ENCODE measurements at places on chromosomes 5 and 9.

DNA sequence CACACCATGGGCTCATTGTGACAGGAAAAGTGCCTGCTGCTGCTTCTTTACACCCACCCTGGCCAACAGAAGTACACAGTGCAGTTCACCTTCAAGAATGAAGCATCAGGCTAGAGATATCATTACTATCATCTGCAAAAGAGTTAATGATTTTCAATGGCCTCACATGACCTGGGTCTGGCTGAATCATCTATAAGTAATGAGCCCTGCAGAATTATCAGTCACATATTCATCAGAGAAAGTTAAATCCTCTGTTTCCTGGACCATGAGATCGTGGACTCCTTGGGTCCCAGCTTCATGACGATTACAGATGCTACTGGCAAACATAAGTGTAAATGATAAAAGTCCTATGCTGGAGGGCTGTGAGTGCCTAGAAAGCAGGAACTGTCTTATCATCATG, 8.3 kb downstream of the BAG1 start:
- peaks cover 21% of the 10 kb centered on the region for H3K4me1 ChIP-seq
- H3K27me3 ChIP-seq: no peaks in the 10 kb centered on the region
- no peak overlapping the region for H3K27ac ChIP-seq
- no peak overlapping the region for H3K4me3 ChIP-seq

DNA sequence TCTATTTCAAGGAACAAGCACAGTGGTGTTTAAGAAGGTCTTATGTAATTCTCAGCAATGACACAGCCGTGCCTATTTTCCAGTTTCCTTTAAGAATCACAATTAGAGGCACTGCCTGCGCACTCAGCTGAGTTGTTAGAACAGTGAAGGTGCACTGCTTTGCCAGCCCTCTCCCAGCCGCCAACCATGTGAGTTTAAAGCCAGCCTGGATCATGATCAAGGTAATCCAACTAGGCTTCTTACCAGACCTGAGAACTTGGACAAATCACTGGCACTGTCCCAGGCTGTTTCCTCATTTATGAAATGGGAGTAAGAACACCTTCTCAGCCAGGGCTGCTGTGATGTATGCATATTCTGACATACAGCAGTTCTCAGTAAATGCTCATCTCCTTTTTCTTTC, 99.6 kb downstream of the ASTN2 start:
- no peak overlapping the region for H3K27ac ChIP-seq
- no peak for DNase-seq
- H3K4me3 ChIP-seq: no peak overlapping the region
- H3K4me1 ChIP-seq: no peaks in the 10 kb centered on the region

DNA sequence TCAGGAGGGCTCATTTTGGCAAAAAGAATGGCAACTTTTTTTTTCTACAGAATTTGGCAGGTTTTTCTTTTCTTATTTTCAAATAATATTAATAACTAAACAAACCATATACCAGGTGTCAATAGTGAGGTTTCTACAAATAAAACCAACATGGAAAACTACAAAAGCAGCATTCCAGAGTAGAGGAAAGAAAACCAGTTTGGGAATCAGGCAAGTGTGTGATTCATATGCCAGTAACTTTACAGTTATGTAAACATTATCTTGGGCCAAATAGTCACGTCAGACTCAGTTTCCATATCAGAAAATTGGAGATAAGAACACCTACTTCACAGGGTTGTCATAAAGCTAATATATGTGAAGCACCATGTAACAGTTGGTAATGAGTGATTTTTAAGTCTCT, 51.7 kb downstream of the FBXW11 start:
- peaks cover 9% of the 10 kb centered on the region for H3K36me3 ChIP-seq
- peaks cover 69% of the 10 kb centered on the region for H3K4me1 ChIP-seq
- H3K4me3 ChIP-seq: no peak overlapping the region
- no peak for DNase-seq
- H3K27me3 ChIP-seq: no peaks in the 10 kb centered on the region

- no peaks in the 10 kb centered on the region for H3K27me3 ChIP-seq
- peaks cover 23% of the 10 kb centered on the region for H3K4me1 ChIP-seq
- DNase-seq: no peak
- H3K36me3 ChIP-seq: peaks cover 1% of the 10 kb centered on the region
- H3K27ac ChIP-seq: no peak overlapping the region
- no peak overlapping the region for H3K4me3 ChIP-seq
Measured at GRCh38 chr5:81782811-81783210, 31.9 kb upstream of the SSBP2 start.

- H3K4me3 ChIP-seq: no peak overlapping the region
- H3K27ac ChIP-seq: no peak overlapping the region
- no peak for DNase-seq
- H3K36me3 ChIP-seq: no peaks in the 10 kb centered on the region
Measured at GRCh38 chr9:82404196-82404870, 415.8 kb downstream of the SPATA31D1 start.

DNA sequence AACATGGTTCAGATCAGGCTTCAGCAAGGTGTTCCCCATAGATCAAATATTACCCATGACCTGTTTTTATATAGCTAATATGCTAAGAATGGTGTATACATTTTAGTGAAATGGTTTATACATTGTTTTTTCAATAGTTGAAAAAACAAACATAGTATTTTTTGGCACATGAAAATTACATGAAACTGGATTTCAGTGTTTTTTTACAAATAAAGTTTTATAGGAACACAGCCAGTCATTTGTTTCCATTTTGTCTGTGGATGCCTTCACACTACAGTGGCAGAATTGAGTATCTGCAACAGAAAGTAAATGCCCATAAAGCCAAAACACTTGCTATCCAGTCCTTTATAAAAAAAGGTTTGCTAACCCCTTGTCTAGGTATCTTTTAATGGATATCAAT, 134.5 kb upstream of the TNFAIP8 start:
- no peak overlapping the region for H3K27ac ChIP-seq
- peaks cover 23% of the 10 kb centered on the region for H3K36me3 ChIP-seq
- no peak for DNase-seq
- H3K4me1 ChIP-seq: no peaks in the 10 kb centered on the region

DNA sequence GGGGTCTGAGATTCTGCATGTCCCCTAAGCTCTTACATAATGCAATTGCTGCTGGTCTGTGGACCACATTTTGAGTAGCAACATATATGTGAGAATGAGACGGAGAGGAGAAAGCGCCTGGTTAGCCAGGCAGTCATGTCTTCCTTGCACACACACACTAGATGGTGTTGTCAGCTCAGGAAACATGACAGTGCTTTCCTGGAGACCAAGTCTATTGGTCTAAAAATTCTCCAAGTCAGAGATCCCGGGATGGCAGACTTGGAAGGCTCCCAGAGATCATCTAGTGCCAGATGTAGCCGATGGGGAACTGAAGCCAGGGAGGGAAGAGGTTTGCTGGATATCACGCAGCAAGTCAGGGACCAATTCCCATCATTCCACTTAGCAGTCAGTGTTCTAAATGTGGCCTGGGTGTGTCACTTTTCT, 53.4 kb downstream of the GALNT12 start:
- H3K4me1 ChIP-seq: no peaks in the 10 kb centered on the region
- no peaks in the 10 kb centered on the region for H3K36me3 ChIP-seq
- no peak for DNase-seq
- H3K4me3 ChIP-seq: no peak overlapping the region
- H3K27ac ChIP-seq: no peak overlapping the region

- H3K36me3 ChIP-seq: no peaks in the 10 kb centered on the region
- no peak overlapping the region for H3K27ac ChIP-seq
- H3K4me1 ChIP-seq: no peaks in the 10 kb centered on the region
- H3K4me3 ChIP-seq: no peak overlapping the region
- no peak for DNase-seq
- no peaks in the 10 kb centered on the region for H3K27me3 ChIP-seq
Measured at GRCh38 chr9:133889584-133890301, 102.4 kb downstream of the VAV2 start.

DNA sequence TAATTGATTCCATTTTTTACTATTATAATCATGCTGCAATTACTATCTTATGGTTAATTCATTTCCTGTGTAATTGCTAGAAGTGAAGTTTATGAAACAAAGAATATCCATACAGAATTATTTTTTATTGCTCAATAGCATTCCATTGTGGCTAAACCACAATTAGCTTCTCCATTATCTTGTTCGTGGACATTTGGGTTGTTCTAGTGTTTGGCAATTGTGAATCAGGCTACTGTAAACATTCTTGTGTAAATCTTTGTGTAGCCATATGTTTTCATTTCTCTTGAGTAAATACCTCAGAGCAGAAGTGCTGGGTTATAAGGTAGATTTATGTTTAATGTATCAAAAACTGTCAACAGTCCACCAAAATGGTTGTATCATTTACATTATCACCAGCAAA, 341.1 kb downstream of the MAT2B start:
- no peaks in the 10 kb centered on the region for H3K36me3 ChIP-seq
- no peak for DNase-seq
- no peak overlapping the region for H3K4me3 ChIP-seq
- H3K4me1 ChIP-seq: no peaks in the 10 kb centered on the region

- H3K36me3 ChIP-seq: no peaks in the 10 kb centered on the region
- no peak overlapping the region for H3K27ac ChIP-seq
- no peaks in the 10 kb centered on the region for H3K27me3 ChIP-seq
- no peaks in the 10 kb centered on the region for H3K4me1 ChIP-seq
- DNase-seq: no peak
Measured at GRCh38 chr5:60352992-60353599, 346.9 kb downstream of the DEPDC1B start.

GRCh38 chr5:157265714-157266285, at the start of gene CYFIP2:
Gene CYFIP2, plus strand, starts transcription at chr5:157266123. Its CDS starts 19,239 bp downstream, at chr5:157285362.
- H3K4me3 ChIP-seq: peak within 1 kb of the TSS; percentile 95
- no peaks in the 10 kb centered on the region for H3K27me3 ChIP-seq
- DNase-seq: peak; percentile 91
- H3K36me3 ChIP-seq: peaks cover 44% of the 10 kb centered on the region
- peak within 1 kb of the TSS; percentile 99 for H3K27ac ChIP-seq

- no peaks in the 10 kb centered on the region for H3K27me3 ChIP-seq
- peak overlapping the region; percentile 80 for H3K27ac ChIP-seq
- DNase-seq: no peak
- peaks cover 4% of the 10 kb centered on the region for H3K36me3 ChIP-seq
- peaks cover 33% of the 10 kb centered on the region for H3K4me1 ChIP-seq
Measured at GRCh38 chr5:143229426-143229895, 174.0 kb downstream of the NR3C1 start.

GRCh38 chr9:129178568-129179382, 714 bp upstream of the IER5L start:
- no peak overlapping the region for H3K27ac ChIP-seq
- peaks cover 4% of the 10 kb centered on the region for H3K27me3 ChIP-seq
- no peak overlapping the region for H3K4me3 ChIP-seq

DNA sequence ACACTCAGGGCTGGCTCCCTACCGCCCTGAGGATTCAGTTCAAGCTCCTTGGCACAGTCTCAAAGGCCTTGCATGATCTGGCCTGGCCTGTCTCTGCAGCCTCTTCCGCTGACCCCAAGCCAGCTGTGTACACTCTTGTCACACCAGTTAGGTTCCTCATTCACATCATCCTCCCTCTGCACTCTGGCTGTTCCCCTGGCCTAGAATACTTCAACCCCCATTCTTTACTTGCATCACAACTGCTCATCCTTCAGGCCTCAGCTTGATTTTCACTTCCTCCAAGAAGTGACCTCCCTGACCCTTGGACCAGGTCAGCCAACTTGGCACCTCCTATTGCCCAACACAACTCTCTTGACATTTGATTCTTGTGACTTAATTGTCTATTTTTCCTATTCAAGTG, 18.9 kb upstream of the PFDN1 start:
- peaks cover 10% of the 10 kb centered on the region for H3K4me1 ChIP-seq
- no peak overlapping the region for H3K4me3 ChIP-seq
- no peak for DNase-seq
- no peaks in the 10 kb centered on the region for H3K36me3 ChIP-seq
- H3K27me3 ChIP-seq: no peaks in the 10 kb centered on the region

- peaks cover 16% of the 10 kb centered on the region for H3K27me3 ChIP-seq
- H3K4me3 ChIP-seq: no peak overlapping the region
- no peaks in the 10 kb centered on the region for H3K36me3 ChIP-seq
- H3K27ac ChIP-seq: no peak overlapping the region
- no peak for DNase-seq
Measured at GRCh38 chr9:75671354-75671753, 219.1 kb upstream of the PCSK5 start.

DNA sequence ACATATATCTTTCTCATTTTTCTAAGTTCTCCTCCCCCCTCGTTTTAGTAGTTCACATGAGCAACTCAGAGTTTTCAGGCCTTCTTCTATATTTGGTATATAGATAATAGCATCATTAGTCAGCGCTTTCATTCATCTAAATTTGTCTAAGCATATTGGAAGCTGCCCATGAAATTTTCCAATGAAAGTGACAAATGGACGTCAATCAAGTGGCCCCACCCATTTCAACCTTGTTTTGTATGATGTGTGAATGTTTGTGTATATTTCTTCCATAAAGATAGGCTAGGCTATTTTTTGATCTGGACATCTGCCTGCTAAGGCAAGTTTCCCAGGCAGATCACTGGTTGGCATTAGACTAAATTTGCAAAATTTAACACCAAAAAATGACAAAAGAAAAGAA, 104.0 kb upstream of the SSBP2 start:
- H3K36me3 ChIP-seq: peaks cover 3% of the 10 kb centered on the region
- H3K27me3 ChIP-seq: no peaks in the 10 kb centered on the region
- peaks cover 42% of the 10 kb centered on the region for H3K4me1 ChIP-seq
- no peak overlapping the region for H3K4me3 ChIP-seq
- no peak overlapping the region for H3K27ac ChIP-seq

DNA sequence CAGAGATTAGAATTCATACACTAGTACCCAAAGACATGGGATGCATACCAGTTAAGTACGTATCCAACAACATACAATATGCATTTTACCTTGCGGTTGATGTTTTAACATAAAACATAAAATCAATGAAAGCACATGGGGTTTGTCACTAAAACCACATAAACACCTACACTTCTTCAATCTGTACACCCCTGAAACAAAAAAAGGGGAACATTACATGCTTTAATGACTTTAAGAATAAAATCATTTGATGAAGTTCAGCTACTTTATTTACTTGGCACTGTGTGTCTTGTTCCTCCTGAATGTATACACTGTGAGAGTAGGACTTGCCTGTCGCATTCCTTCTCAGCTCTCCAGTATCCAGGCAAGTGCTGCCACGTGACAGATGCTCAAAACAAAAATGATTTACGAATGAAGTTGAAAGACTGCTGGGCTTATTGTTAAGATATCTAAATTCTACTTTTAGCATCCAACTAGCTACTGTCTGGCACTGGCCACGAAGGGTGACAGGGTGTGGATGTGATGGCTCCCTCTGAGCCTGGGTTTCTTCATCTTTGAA, 21.0 kb downstream of the TNFSF15 start:
- no peak for DNase-seq
- H3K4me3 ChIP-seq: no peak overlapping the region
- H3K4me1 ChIP-seq: no peaks in the 10 kb centered on the region

DNA sequence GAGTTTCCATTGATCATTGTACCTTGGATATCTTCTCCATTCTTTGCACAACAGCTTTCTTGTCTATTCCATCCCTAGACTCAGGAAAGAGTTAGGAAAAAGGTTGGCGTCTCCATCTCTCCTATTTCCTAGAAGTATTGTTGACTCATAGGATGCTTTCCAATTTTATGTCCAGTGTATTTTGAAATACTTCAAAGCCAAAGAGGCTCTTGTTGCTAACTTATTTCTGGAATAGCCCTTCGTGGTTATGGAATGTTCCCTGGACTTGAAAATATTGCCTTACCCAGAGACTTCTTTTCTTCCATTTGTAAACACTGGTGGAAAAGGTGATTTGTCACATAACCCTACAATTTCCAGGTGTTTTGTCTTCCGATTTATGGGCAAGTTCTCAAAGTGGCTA, 402.3 kb upstream of the ZNF608 start:
- no peaks in the 10 kb centered on the region for H3K36me3 ChIP-seq
- H3K27ac ChIP-seq: no peak overlapping the region
- DNase-seq: no peak
- H3K4me1 ChIP-seq: no peaks in the 10 kb centered on the region
